Activated CD4-positive, alpha-beta T cell treated with anti-CD3 and anti-CD28 coated beads, Interleukin-2, amount 10 ng/mL, durations not matched to agents 24 days and 14 days (primary cell): ENCODE measurements at places on chromosomes 4 and X. TPM values are rescaled to one million over a fixed set of nuclear protein-coding genes. Genes with fewer than 3 reads are reported as not detected.
A peak's percentile ranks its signal among the peaks of the same experiment; 100 is the strongest.

DNA sequence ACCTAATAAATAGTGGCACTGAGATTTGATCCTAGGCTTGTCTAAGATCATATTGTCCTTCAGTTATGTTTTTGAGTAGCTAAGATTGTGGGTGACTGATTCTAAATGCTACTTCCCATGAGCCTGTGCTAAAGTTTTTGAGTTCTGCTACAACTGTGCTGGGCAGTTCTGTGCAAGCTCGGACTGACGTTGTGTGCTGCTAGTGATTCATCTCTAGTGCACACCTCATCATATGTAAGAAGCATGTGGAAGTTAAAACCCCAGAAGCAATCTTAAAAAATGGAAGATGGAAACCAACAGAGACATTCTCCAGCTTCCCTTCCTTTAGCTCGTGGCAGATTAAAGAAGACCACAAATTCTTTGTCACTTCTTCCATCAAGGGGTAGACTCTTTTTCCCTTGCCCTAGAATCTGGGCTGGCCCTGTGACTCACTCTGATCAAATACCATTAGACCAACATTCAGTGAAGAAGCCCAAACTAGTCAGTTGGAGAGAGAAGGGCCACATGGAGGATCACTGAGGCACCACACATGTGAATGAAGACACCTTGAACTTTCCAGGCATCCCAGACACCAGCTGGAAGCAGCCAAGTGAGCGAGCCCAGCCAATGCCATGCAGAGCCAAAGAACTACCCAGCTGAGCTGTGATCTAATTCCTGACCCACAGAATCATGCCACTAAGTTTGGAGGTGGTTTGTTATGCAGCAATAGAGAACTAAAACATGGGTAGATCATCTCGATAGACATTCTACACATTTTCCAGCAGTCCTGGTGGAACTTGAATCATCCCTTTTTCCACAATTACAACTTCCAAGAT, 16.8 kb downstream of the ARHGAP6 start:
- H3K27me3 ChIP-seq, result peaks cover 8% of the 10 kb centered on the region
- H3K4me3 ChIP-seq, result no peak overlapping the region
- H3K4me1 ChIP-seq, result no peaks in the 10 kb centered on the region
- H3K27ac ChIP-seq, result no peak overlapping the region
- DNase-seq, result no peak
- no peaks in the 10 kb centered on the region for H3K36me3 ChIP-seq

SSX3 gene
- not detected in 2 replicates for total RNA-seq

- peak overlapping the region; percentile 10 for H3K4me3 ChIP-seq
- peak overlapping the region; percentile 76 for H3K27ac ChIP-seq
- DNase-seq, result peak; percentile 61
- peaks cover 1% of the 10 kb centered on the region for H3K36me3 ChIP-seq
Measured at GRCh38 chr4:40731792-40732245, 17.9 kb upstream of the NSUN7 start.

FGF13 gene
- total RNA-seq, result not detected in 2 replicates

DNA sequence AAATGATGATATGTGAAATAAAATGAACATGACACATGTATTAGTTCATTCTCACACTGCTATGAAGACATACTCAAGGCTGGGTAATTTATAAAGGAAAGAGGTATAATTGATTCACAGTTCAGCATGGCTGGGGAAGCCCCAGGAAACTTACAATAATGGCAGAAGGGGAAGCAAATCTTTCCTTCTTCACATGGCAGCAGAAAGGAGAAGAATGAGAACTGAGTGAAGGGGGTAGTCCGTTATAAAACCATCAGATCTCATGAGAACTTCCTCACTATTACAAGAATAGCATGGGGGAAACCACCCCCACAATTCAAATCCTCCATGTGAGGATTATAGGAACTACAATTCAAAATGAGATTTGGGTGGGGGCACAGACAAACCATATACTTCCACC, 243.9 kb upstream of the GYPA start:
- no peak for DNase-seq
- no peak overlapping the region for H3K4me3 ChIP-seq
- no peak overlapping the region for H3K27ac ChIP-seq
- no peaks in the 10 kb centered on the region for H3K4me1 ChIP-seq

- peak overlapping the region; percentile 22 for H3K27ac ChIP-seq
- H3K4me3 ChIP-seq, result peak overlapping the region; percentile 5
- DNase-seq, result no peak
- no peaks in the 10 kb centered on the region for H3K27me3 ChIP-seq
Measured at GRCh38 chr4:36224972-36225903, 19.1 kb downstream of the ARAP2 start.

DNA sequence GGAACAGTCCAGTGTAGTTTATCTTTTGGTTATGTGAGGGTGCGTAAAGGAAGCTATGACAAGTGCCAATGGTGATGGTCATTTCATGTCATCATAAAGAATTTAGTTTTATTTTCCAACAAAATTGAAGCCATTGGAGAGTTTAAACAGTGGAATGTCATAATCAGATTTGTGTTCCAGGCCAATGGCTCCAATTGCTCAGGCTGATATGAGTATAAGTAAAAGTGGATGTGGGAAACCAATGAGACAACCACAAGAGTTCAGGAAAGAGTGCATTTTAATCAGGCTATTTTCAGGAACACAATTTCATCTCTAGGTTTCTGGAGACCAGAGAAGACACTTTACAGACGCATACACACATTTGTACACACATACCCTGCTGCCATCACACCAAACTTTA, 20.7 kb downstream of the SPANXC start:
- DNase-seq, result no peak
- H3K36me3 ChIP-seq, result no peaks in the 10 kb centered on the region
- no peak overlapping the region for H3K4me3 ChIP-seq
- no peak overlapping the region for H3K27ac ChIP-seq

- H3K4me3 ChIP-seq, result no peak overlapping the region
- no peaks in the 10 kb centered on the region for H3K36me3 ChIP-seq
- H3K27ac ChIP-seq, result no peak overlapping the region
- DNase-seq, result no peak
Measured at GRCh38 chr4:64614276-64614675, 205.0 kb upstream of the TECRL start.

DNA sequence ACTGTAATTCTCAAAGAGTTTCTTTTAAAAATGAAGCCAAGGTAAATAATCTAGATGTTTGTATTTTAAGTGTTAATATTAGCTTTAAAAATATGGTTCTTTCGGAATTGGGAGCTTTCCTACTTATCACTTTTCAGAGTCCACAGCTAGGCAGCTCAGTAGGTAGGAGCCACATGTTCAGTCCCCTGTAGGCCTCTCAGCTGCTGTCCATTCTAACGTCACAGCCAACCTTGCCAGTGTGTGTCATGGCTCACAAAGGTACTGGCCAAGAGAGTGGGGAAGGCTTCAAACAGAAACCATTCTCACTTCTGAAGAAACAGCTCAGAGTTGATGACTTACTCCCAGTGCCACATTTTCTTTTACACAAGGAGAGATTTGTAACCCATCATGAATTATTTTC, 50.0 kb upstream of the BRS3 start:
- no peak overlapping the region for H3K27ac ChIP-seq
- no peaks in the 10 kb centered on the region for H3K27me3 ChIP-seq
- no peak overlapping the region for H3K4me3 ChIP-seq

DNA sequence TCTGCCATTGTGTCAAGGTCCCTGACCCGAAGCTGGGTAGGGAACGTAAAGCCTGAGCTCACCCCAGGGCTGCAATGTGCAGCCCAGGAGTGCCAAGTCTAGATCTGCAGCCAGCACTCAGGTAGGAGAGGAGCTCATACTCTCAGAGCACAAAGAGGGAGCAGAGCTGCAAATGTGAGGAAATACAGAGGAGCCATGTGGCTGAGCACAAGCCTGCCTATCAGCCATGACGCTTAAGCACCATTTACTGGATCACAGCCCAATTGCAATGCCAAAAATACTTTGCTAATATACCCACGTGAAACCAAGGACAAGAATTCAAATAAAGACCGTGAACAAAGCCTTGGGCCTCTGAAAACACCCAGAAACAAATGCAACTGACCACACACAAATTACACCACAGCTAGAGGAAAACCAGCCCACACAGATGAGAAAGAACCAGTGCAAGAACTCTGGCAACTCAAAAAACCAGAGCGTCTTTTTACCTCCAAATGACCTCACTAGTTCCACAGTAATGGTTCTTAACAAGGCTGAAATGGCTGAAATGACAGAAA, 69.0 kb upstream of the HPF1 start:
- no peak overlapping the region for H3K27ac ChIP-seq
- H3K36me3 ChIP-seq, result no peaks in the 10 kb centered on the region
- no peak for DNase-seq
- no peaks in the 10 kb centered on the region for H3K4me1 ChIP-seq
- peaks cover 7% of the 10 kb centered on the region for H3K27me3 ChIP-seq

DNA sequence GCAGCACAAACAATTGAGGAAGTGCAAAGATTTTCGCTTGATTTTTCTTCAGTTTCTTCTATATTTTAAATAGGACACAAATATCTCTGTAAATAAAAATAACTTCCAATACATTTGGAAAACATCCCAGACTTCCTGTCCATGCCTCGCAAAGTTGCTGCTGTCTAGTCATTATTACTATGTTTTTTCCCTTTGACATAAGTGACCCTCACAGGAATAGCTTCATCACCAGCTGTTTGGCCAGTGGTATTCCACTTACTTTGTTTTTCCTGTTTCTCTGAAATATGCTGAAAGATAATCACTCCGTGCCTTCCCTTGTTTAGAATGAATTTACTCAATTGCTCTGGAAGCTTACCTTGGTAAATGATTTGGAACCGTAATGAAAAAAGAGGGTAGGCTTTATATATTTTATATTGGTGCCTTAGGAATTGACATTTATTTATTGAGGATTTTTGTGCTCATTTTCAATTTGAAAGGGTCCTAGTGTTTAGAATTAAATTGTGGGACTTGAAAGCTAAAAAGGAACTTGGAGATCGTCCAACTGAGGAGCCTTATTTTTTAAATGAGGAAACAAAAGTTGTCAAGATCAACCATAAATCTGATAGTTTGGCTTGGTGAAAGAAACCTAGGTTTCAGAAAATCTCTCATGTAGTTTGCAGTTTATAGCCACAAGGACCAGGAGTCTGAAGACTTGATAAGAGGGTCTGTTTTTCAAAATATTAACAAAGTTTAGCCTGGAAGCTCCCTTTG, 65.6 kb downstream of the CDKL5 start:
- no peaks in the 10 kb centered on the region for H3K36me3 ChIP-seq
- no peak for DNase-seq
- H3K4me3 ChIP-seq, result no peak overlapping the region

OCIAD1 gene
- total RNA-seq, result 116 and 130 TPM in 2 replicates

- H3K4me1 ChIP-seq, result no peaks in the 10 kb centered on the region
- no peaks in the 10 kb centered on the region for H3K27me3 ChIP-seq
- H3K27ac ChIP-seq, result no peak overlapping the region
- H3K4me3 ChIP-seq, result no peak overlapping the region
- no peaks in the 10 kb centered on the region for H3K36me3 ChIP-seq
Measured at GRCh38 chrX:145405012-145405411, 157.7 kb downstream of the SPANXN1 start.

- H3K36me3 ChIP-seq, result no peaks in the 10 kb centered on the region
- peaks cover 59% of the 10 kb centered on the region for H3K27me3 ChIP-seq
- DNase-seq, result no peak
- no peaks in the 10 kb centered on the region for H3K4me1 ChIP-seq
Measured at GRCh38 chr4:185479507-185479971, 8.0 kb upstream of the CCDC110 start.

- H3K27me3 ChIP-seq, result peaks cover 2% of the 10 kb centered on the region
- H3K27ac ChIP-seq, result no peak overlapping the region
- H3K4me3 ChIP-seq, result no peak overlapping the region
- peaks cover 3% of the 10 kb centered on the region for H3K36me3 ChIP-seq
Measured at GRCh38 chrX:15674841-15675489, 10.4 kb upstream of the CLTRN start.

KLF8 gene
- total RNA-seq, result 5.2 and 5.9 TPM in 2 replicates

DUSP9 gene
- 0.19 and 0.24 TPM in 2 replicates for total RNA-seq

DNA sequence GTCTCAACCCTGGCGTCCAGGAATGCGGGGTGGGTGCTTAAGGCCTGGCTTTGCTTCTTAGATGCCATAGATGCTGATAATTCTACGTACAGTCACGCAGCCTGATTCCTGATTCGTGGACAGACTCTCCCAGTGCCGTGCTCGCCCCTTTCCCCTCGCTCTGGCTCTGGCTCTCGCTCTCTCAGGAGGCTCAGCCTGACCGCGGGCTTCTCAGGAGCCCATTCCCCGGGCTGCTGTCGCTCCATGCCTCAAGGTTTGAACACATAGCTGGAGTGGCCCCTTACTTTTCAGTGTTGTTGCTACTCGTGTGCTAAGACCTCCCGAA, 59.2 kb upstream of the ZC4H2 start:
- no peak for DNase-seq
- no peaks in the 10 kb centered on the region for H3K27me3 ChIP-seq
- peak overlapping the region; percentile 91 for H3K4me3 ChIP-seq
- H3K36me3 ChIP-seq, result peaks cover 3% of the 10 kb centered on the region
- peaks cover 10% of the 10 kb centered on the region for H3K4me1 ChIP-seq

DNA sequence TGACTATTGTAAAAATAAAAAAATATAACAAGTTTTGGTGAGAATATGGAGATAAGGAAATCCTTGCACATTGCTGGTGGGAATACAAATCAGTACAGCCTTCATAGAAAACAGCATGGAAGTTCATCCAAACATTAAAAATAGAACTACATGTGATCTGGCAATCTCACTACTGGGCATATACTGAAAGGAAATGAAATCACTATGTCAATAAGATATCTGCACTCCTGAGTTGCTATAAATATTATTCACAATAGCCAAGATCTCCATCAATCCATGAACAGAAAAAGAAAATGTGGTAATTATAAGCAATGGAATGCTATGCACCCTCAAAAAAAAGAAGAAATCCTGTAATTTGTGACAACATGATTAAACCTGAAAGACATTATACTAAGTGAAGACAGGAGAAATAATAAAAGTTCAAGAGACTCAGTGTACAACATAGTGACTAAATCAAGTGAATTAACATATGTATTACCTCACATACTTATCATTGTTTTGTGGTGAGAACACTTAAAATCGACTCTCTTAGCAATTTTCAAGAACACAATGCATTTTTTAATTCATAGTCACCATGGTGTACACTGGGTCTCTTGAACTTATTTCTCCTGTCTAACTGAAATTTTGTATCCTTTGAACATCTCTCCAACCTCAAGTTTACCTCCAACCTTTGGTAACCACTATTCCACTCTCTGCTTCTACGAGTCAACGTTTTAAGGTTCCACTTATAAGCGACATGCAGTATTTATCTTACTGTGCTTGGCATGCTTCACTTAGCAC, 1703.7 kb upstream of the AGA start:
- no peaks in the 10 kb centered on the region for H3K36me3 ChIP-seq
- no peak for DNase-seq
- no peaks in the 10 kb centered on the region for H3K27me3 ChIP-seq
- no peak overlapping the region for H3K4me3 ChIP-seq

GRCh38 chr4:47749858-47750257, 88.0 kb downstream of the CORIN start:
- no peaks in the 10 kb centered on the region for H3K36me3 ChIP-seq
- H3K4me1 ChIP-seq, result no peaks in the 10 kb centered on the region
- no peaks in the 10 kb centered on the region for H3K27me3 ChIP-seq
- DNase-seq, result no peak
- H3K27ac ChIP-seq, result no peak overlapping the region

HGFAC gene
- not detected in 2 replicates for total RNA-seq

IL3RA gene
- 3.1 and 3.4 TPM in 2 replicates for total RNA-seq
